ENCODE measurements at places on chromosomes 4 and X.

DNA sequence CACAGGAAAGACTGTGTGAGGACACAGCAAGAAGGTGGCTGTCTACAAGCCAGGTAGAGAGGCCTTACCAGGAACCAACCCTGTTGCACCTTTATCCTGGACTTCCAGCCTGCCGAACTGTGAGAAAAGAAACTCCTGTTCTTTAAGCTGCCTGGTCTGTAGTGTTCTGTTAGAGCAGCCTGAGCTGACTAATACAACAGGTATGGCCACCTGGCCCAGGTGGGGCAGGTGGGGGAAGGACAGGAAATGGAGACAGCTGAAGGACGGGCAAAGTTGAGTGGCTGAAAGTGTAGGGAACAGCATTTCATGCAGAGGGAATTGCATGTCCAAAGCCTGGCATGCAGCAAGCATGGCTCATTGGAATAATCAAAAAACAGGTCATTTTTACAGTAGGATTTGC, 35.1 kb downstream of the CYTL1 start:
- no peak for DNase-seq

- DNase-seq = peak; percentile 71
Observed at GRCh38 chr4:111776561-111776960, 368.7 kb upstream of the FAM241A start.

DNA sequence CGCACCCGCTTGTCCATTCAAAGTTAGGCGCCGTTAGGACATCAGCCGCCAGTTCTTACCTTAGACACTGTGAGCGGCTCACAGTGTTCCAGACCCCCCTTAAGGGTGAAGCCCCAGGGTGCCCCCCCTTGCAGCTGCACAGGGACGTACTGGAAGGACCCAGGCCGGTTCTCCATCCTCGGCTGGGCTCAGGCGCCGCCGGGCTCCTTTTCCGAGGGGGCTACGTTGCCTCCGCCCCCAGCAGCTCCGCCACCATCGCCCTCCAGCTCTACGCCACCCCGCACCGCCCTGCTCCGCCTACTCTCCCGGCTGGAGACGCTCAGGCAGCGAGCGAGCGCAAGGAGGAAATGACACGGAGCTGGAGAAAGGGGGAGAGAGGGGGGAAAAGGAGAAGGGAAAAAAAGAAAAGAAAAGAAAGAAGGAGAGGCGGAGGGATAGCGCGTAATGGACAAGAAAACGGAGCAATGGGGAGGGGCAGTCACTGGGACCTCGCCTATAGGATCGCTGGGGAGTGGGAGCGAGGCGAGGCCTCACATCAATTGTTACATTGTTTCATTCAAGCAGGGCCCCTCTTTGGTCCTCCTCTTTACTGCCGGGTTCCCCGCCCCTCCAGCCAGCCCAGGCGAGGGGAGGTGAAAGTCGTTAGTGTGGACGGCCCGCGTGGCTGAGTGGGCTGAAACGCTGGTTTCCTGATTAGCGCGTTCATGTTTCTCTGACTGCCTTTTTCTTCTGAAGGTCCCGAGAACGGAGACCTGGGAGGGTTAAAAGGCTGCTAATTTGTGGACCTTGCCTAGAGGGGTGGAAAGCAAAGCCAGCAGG, at the start of gene SHROOM4:
TSS of gene SHROOM4 (minus strand) at position 352 of the 819 bp plus-strand sequence. CDS start at position 176, 176 bp downstream.
- no peak for DNase-seq

DNA sequence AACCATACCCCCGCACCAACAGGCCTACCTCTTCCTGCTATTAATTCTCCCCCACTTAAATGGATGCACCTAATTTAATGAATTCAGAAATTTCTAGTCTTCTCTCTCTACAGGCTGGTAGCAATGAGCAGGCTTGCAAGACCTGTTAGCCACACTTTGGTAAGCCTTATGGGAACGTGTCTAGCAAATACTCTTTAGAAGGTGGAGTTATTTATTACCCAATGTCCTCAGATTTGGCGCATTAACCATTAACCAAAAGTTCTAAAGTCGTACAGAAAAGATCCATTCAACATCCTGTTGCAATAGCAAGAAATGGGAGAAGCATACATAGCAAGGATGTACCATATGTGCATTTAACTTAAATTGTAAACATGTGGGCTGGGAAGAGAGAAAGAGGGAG, 47.5 kb downstream of the SLITRK2 start:
- DNase-seq = no peak

DNA sequence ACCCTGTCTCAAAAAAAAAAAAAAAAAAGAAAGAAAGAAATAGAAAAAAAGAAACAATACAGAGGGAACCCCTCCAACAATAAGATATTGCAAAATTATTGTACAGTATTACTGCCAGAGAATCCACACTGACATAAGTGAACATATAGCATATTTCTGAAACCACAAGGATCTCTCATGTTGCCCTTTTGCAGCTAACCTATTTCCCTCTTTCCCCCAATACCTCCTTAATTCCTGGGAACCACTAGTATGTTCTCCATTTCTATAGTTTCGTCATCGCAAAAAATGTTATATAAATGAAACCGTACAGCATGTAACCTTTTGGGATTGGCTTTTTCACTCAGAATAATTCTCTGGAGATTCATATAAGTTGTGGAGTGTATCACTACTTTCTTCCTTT, 20.0 kb upstream of the BMP2K start:
- DNase-seq = no peak

DNA sequence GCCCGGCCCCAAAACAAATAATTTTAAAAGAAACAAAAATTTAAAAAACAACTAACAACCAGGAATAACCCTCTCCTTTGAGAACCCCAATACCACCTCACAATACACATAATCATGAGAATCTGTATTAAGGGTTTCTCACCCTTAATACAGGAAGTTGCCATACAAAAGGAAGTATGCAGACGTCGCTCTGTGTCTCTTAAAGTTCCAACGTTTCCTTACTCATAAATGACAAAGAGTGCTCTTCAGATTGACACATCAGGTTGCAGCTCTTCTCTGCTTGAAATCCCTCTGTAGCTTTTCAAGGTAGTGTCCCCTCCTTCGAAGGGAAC, 73.9 kb upstream of the IRF2 start:
- no peak for DNase-seq

GRCh38 chr4:100299046-100299840, 109.0 kb upstream of the DDIT4L start:
- DNase-seq = peak; percentile 88

DNA sequence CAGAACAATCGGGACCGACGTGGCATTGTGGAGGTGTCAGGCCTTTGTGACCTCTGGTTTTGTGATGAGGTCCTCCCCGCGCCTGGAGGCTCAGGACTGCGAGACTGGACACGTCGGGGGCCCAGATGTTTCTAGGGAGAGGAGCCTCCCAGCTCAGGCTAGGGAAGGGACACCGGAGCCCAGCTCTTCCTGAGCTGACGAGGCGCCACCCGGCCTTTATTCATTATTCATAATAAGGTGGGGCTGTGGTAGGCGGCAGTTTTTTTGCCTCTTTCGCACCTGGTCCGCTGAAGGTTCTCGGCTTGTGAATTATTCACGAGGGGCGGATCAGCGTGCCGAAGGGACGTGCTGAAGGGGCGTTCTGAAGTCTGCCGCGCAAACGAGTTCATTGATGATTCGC, 2.3 kb upstream of the UBA1 start:
- peak; percentile 32 for DNase-seq

GRCh38 chr4:3418029-3418762, 23.6 kb upstream of the HGFAC start:
- no peak for DNase-seq

- DNase-seq = no peak
Observed at GRCh38 chrX:11722304-11722703, 35.7 kb upstream of the MSL3 start.

- DNase-seq = peak; percentile 1
Observed at GRCh38 chr4:33566649-33567048, 2677.7 kb downstream of the ARAP2 start.

- no peak for DNase-seq
Observed at GRCh38 chrX:13235930-13236329, 83.9 kb downstream of the ATXN3L start.

DNA sequence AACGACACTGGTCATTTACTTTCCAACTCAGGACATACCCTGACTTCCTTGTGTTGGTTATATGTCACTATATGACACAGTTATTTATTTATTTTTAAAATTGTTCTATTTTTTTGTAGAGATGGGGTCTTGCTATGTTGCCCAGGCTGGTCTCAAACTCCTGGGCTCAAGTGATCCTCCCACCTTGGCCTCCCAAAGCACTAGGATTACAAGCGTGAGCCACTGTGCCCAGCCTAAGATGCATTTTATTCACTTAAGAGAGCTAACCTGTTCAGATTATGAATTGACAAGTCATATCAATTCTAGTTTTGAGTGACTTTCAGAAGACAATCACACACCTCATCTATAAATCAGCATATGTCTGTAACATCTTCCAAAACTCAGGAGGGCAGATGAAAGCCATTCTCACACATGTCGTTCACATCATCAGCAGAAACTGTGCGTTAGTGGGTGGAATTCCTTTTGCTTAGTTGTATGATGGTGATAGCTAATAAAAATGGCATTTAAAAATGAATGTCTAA, 9.4 kb upstream of the RHOH start:
- no peak for DNase-seq

GRCh38 chrX:78064152-78064551, 39.9 kb upstream of the PGK1 start:
- DNase-seq = no peak

GRCh38 chr4:118363166-118363565, 10.4 kb upstream of the PRSS12 start:
- DNase-seq = no peak

- DNase-seq = no peak
Observed at GRCh38 chr4:73945674-73946449, 36.0 kb downstream of the PF4 start.

DNA sequence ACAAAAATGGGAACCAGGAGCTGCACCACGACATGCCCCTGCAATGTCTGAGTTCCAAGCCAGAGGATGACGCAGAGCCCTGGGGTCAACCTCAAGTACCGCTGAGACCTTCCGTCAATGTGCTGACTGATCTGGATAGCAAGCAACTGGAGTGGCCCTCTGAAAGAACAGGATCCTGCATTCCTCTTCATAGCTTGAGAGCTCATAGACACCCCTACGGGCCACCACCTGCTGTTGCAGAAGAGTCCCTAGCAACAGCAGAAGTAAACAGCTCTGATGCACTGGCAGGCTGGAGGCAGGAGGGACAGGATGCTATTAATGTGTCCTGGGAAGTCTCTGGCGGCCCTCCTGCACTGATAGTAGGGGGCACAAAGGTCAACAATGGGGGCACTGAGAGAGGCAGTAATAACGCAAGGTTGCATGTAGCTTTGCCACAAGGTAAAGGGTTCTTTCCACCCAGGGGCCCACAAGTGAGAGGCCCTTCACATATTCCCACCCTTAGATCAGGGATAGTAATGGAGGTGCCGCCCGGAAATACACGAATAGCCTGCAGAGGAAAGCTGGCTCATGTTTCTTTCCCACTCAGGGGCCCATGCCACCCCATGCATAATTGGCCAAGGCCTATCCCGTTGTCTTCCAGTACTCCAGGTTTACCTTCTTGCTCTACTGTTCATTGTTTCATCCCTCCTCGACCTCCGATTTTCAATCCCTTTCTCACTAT, 1.3 kb downstream of the PRR32 start:
- no peak for DNase-seq

GRCh38 chrX:148836741-148837140, 336.3 kb downstream of the AFF2 start:
- no peak for DNase-seq

GRCh38 chr4:2269206-2269531, 7.3 kb upstream of the MXD4 start:
- DNase-seq = no peak

DNA sequence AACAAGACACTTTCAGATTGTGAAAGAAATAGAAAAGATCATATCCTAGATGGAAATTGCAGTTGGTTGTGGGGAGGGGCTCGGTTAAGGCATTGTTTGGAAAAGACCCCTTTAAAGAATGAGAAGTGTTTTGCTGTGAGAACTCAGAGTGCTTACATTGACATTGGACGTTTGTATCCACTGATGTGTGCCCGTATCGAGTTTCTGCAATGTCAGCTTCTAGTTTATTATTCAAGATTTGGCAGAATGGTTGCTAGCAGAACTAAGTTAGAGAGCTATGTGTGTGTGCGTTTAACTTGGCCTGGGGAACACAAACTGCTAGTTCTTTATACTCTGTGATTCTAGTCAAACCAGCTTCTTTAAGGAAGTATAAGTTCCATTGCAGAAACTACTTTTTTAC, 2702.5 kb downstream of the PCDH7 start:
- DNase-seq = no peak

DNA sequence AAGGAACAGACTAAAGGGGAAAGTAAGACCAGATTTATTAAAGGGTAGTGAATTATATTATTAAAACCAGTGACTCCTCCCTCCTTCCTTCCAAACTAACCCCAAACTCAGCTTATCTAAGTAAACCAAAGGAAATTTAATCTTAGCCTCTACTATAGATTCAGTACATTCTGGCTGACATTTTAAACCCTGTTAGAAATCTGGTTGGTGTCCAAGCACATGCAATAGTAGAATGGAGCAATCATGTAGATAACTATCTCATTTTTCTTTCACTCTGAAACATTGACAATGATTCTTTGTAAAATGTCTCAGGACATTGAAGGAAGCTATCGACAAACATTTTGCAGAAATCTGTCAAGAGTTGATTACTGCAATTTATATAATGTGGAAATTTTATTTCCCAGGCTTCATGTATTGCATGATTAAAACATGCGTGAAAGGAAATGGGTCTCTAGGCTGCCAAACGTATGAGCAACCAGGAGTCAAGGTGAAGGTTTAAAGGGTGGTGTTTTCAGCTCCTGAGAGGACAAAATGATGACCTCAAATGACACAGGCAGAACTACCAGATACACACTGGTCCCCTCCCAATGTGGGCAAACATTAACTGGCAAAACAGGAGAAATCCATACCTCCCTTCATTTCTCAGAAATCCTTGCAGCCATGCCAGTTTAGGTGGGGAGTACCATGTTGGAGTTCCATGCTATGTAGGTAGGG, 58.2 kb upstream of the RBM47 start:
- DNase-seq = no peak

DNA sequence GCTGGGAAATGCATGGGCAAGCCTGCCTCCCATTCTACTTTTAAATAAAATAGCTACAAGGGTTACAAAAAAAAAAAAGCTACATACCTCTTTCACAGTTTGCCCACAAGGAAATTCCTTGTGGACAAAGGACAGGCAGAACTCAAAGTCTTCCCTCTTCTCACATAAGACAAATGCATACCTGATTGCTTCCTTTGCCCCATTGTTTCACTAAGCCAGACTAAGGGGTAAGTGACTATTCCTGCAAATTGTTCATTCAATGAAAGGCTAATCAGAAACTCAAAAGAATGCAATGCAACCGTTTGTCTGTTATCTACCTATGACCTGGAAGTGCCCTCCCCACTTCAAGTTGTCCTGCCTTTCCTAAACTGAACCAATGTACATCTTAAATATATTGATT, 780.6 kb downstream of the FAM133A start:
- no peak for DNase-seq

GRCh38 chr4:100977746-100978397, 369.5 kb downstream of the PPP3CA start:
- no peak for DNase-seq

DNA sequence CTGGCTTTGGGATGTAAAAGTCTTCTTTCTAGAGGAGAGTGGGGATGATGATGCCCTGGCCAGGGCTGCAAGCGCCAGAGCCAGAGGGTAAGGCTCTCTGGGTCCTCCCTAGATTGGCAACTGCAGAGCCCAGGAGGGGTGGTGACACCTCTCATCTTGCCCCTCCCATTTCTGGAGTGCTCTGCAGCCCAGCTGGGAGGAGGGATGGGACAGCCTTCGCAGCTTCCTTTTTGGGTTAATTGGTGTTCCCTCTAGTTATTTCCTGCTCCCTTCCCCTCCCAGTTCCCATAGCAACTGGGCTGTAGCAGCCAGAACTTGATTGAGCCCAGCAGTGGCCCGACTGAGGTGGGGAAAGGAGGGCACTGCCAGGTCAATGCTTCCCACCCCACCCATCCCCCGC, 19.2 kb downstream of the NALF2 start:
- no peak for DNase-seq

- DNase-seq = no peak
Observed at GRCh38 chrX:14590693-14591424, 61.5 kb downstream of the GLRA2 start.

All from ELR (cell line).